ENCODE measurements at places on chromosomes 7 and 10.

DNA sequence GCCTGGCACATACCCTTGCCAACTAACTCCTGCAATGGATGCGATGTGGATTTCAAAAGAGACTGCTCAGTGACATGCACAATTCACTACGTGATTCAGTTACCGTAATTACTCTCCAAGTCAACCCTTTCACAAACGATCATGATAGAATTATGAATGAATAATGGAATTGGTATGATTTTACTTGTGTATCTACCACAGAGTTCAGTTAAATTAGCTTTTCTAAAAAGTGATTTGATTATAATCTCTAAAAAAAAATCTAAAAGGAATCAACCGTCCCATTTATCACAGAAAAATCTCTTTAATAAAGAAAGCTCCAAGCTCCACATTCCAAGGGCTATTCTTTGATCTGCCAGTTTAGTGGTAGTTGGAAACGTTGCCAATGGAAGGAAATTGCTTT, 30.4 kb upstream of the RSU1 start:
- no peak for DNase-seq

DNA sequence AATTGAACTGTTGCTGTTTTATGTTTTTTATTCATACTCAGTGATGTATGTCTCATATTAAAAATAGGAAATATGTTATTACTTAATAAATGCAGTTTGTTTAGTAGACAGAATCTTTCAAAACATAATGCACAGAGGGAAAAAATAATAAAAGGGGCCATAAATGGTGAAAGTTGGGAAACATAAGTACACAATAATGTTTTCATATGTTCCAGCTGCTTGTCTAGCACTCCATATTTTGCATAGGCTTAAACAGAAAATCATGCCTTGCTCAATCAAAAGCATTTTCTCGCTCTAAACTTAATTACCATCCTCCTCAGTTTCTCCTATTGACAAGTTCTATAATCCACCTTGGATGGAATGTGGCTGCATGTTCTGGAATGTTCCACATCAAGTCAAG, 333.2 kb downstream of the PLXNA4 start:
- no peak for DNase-seq

DNA sequence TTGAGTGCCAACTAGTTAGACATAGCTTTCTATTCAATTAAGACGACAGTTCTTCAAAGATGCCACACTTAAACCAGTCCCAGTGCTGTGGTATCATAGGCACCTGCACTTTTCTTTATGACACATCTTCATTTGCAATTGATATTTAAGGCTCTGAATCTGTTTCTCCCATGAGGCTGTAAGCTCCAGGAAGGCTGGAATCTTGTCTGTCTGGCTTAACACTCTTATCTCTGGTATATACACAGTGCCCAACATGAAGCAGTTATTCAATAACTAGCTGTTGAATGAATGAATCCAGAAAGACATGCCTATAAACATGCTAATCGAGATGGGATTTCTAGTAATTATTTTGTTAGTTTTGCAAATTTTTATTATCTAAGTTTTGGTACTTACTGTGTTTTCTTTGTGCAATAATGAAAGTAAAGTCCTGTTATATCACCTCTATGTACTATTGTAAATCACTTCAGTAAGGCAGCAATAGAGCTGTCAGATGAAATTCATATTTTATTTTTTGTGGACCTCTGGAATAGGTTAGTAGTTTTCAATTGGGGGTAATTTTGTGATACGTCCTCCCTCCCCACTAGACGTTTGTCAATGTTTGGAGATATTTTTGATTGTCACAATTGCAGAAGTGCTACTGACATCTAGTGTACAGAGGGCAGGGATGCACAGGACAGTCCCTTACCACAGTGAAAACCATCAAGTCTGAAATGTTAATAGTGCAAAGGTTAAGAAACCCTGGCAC, 51.3 kb upstream of the STEAP4 start:
- peak; percentile 56 for DNase-seq

DNA sequence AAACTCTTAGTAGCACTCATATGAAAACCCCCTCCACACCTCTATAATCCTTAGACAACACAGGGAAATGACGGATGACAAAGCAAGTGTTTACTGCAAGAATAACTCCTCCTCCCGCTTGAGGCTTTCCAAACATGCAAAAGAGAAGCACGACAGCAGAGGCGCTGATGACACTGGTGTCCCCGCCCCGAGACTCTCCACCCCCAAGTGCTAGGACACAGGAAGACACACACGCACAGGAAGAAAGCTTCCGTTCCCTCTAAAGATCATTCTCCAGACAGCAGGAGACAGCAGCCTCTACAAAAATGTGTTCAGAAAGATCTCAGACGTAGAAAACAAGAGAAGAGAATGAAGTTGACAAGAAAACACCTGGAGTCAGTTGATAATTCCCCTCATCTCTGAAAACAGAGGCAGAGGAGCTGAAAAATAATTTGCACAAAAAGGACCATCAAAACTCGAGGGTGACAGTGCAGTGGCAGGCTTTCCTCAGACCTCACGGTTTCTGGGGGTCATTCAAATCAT, 90.2 kb downstream of the DLG5 start:
- peak; percentile 88 for DNase-seq

DNA sequence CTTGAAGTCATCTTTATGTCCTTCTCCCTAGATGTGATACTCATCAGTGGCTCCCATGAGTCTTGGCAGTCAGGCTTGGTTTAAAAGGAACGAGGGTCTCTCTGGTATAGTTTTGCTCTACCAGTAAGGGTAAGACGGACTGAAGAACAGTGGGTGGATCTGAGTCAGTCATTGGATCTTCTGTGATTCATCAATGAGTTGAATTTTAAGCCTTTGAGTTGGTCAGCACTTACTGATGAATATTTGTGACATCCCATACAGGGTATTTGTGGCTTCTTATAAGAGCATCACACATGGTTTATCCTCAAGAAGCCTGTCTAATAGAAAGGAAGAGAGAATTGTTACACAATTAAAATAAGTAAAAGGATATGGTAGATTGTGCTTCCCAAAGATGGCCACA, 87.3 kb upstream of the NAMPT start:
- no peak for DNase-seq

GRCh38 chr10:33217854-33218253, 116.6 kb downstream of the NRP1 start:
- no peak for DNase-seq
